ENCODE measurements at places on chromosomes 2 and 18. TPM values are rescaled to one million over a fixed set of nuclear protein-coding genes. Genes with fewer than 3 reads are reported as not detected.

DNA sequence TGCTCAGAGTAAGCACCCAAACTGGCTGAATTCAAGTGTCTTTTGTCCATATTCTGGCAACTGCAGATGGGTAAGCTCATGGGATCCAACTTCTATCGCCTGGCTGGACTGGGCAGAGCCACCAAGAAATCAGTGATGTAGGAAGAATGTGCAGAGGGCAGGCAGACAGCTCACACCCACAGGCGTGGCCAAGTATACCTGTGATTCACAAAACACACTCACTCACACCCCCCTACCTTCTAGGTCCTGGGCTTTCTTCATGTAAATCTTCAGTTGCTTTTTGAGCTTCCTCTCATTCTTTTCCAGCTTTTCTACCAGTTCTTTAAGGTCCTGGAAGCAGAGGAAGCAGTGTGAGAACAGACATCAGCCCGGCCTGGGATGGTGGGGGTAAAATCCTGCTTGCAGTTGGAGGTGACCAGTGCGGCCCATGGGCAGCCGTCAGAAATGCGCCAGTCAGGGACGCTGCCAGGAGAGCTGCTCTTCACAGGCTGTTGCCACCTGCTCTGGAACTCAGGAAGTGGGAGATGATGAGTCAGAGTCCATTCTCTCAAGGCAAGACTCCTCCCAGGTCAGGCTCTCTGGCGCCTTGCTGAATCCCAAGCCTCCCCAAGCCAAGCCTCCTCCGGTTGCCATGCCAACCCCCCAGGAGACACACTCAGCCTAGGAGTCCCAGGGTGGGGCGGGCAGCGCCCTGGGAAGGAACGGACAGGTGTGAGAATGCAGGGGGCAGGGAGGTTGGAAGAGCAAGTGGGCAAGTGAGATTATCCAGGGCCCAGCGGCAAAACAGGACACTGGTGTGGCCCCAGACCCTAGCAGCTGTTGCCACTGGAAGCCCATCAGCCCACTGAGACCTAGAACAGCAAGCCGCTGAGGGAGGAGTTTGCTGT is 36.2 kb upstream of the ACAA2 start:
- peak; percentile 83 for DNase-seq

DNA sequence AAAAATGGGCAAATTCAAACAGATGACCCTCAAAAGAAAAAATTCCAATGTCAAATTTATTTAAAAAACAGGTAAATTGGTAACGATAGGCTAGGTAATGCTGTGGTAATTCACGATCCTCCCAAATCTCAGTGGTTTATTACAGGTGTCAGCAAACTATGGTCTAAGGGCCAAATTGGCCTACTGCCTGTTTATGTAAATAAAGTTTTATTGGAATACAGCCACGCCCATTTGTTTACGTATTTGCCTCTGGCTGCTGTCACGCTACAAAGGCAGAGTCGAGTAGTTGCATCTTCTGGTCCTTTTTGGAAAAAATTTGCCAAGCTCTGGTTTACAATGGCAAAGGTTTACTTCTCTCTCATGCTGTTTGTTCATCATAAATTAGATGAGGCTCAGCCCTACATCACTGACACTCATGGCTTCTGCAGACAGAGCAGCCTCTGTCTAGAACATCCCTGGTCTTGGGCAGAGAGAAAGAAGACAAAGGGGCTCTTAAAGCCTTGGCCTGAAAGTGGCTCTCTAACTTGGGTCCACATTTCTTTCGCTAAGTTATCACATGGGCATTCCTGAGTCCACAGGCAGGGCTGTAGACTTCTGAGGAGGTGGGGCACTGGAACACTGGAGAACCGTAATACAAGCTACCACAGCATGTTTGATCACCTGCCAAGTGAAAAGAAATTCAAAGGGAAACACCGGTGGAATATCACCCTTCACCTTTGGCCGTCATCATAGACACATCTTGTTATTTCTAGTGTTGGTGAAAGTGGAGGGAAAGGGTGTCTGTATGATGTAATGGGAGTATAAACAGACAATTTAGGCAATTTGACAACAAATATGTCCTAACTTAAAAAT is 34.8 kb downstream of the SP110 start:
- no peak for DNase-seq

DNA sequence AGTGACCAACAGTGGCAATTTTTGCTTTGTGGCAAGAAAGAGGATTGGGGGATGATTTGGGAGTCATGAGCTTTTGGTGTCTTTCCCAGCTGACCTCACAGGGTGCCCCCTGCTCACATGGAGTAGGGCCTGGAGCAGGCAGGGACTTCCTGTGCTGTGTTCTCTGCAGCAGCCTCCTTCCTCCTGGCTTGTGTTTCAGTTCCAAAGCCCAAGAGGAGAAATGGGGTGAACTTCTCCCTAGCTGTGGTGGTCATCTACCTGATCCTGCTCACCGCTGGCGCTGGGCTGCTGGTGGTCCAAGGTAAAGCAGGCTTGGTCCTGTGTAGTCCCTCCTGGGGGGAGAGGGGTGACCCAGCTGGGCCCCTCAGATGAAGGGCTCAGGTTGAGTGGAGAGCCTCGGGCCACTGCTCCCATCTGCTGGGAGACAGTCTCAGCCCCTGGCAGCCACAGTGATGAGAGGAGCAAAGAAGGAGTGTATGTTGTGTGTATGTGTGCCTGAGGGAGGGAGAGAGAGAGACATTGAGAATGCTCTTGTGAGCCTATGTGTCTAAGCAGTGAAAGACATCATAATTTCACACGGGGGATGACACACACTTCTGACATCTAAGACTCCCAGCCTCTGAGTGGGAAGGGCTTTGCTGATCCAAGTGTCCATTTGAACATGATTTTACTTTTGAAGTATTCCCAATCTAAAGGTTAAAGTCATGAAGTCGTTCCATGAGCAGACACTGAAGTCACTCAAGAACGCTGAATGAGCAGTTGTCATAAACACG is 27.2 kb downstream of the MARCO start:
- DNase-seq: no peak

- DNase-seq: no peak
Observed at GRCh38 chr18:43525169-43525568, 247.9 kb upstream of the SYT4 start.

DNA sequence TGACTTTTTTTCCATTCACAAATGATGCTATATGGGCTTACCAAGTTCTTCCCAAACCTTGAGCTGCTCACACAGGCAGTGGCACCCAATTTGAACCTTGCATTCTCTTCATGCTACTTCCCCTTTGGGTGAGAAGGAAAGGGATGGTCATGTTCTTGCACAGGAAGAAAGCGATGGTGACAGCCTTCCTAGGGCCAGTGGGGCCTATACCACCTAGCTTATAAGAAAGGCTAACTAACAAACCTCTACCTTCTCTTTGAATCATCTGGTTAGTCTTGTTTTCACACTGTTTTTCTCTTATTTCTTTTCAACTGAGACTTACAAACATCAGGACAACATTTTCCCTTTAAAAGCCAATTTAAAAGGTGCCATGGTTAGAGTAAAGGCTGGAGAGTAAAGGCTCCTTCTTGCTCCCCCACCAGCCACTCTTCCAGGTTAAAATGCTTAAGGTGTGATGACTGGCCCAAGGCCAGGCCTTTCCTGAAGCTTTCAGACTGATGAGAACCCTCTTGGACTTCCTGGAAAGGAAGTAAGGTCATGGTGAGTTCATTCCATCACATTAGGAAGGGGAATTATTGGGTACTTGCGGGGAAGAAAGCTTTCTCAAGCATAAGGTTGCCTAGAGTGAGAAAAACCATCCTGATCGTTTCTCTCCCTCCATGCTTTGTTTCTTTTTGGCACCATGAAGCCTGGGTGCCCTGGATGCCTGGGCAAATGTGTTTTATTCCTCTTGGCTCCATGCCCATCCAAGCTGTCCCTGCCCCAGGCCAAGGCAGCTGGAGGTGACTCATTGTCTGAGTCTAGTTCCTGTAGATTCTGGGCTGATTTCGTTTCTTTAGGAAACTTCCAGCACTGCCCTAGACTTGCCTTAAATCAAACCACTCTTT is 41.4 kb upstream of the ITGB6 start:
- DNase-seq: peak; percentile 39

The SP5 gene
- total RNA-seq: not detected
